ENCODE measurements at places on chromosomes 4 and X.

GRCh38 chr4:86523333-86523732, 70.8 kb upstream of the PTPN13 start:
- DNase-seq, result no peak

GRCh38 chr4:107734120-107734519, 14.1 kb upstream of the PAPSS1 start:
- DNase-seq, result peak; percentile 17

DNA sequence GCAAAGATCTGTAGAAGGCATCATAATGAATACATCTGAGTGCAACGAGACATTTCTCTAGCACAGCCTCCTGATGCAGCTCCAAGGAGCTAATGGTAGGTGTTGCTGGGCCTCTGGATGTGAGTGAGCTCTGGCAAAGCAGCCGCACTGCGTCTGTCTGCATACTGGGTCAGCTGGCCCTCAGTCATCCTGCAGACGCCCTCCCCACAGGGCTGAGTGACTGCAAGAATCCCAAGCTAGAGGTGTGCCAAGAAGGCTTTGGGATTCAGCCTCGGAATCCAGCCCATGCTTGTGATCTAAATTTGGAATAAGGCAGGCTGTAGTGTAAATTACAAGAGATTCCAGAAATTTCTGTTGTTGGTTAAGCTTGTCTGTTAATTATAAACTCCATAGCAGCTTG, 18.5 kb downstream of the HERC3 start:
- DNase-seq, result peak; percentile 49

GRCh38 chrX:24080704-24081103, 25.9 kb downstream of the EIF2S3 start:
- no peak for DNase-seq

- no peak for DNase-seq
These were observed 134.4 kb upstream of the JADE1 start for GRCh38 chr4:128675083-128675482.

All from fibroblast of skin of back (primary cell).